ENCODE measurements at places on chromosomes 3 and 15.

GRCh38 chr15:90037961-90038631 is 37.0 kb downstream of the ZNF710 start:
- DNase-seq: no peak

- no peak for DNase-seq
Observed at GRCh38 chr15:32717426-32718226, at the start of gene GREM1. GREM1 (plus strand) TSS chr15:32718004; CDS start chr15:32730691, 12,687 bp downstream.

DNA sequence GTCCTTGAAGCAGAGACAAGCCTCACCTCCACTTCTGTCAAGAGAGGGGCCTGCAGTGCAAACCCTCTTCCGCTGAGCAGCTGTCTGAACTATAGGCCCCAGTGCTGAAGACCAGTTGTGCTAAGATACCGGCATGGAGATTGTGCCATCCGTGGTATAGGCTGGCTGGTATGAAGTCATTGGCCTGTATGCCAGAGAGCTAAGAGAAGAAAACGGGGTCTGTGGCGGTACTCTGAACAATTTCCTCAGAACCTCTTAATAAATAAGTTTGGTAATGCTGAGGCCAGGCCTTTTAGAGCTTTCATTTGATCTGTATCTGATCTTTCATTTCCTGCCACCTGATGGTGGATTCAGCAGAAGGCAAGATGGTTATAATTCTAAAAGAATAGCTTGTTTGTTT is 123.0 kb downstream of the LRIG1 start:
- DNase-seq: no peak

DNA sequence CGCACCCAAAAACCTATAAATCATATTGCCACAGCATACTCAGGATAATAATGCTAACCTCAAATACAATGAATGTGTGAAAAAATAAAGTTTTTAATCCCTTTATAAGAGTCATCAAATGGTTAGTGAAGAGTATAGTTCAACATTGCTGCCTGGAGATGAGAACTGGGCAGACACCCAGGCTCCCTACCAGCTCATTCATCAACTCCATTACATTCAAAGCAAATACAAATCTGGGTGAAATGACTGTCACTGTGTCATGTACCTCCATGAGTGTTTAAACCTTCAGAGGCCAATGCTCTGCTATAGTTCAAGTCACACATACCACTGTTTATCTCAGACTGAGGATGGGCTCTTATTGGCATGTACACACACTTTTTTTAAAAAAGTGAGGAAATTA is 167.2 kb upstream of the KCNMB2 start:
- no peak for DNase-seq

- no peak for DNase-seq
Observed at GRCh38 chr3:52128118-52128683, 26.0 kb downstream of the POC1A start.

DNA sequence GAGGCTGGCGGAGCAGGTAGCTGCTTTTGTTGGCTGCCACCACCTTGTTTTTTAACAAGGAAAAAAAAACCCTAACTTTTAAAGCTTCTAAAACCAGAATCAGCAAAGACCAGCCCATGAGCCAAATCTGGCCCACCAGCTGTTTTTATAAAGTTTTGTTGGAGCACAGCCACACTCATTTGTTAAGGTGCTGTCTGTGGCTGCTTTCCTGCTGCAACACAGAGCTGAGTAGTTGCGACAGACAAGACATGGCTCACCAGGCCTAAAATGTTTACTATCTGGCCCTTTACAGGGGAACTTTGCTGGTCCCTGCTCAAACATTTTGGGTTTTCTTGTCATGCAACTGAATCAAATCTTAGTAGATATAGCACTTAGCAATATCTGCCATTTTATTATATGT is 18.9 kb downstream of the EFCAB12 start:
- no peak for DNase-seq

GRCh38 chr3:10628891-10629670 is 123.7 kb upstream of the ATP2B2 start:
- DNase-seq: no peak

- DNase-seq: no peak
Observed at GRCh38 chr3:172161133-172161789, 121.9 kb downstream of the FNDC3B start.
